Mesothelial cell of epicardium (in vitro differentiated cells): ENCODE measurements at places on chromosomes 6 and 20.

DNA sequence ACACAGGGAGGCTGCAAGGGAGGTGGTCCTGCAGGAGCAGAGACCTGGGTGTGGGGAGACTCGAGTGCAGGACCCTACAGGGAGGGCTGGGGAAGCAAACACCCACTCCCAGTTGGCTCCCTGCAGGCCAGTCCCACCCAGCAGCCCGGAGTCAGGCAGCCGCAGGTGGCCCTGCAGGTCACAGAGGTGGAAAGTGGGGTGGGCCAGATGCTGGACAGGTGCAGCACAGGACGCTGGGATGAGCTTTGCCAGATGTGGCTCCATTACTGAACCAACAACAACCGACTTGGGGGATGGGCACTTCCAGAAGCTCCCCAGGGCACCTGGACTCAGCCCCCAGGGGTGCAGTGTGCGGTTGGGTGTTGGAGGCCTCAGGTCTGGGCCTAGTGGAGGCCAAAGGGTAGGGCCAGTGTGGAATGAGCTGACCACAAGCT lies 26.6 kb upstream of the MYT1 start:
- peak; percentile 30 for DNase-seq

DNA sequence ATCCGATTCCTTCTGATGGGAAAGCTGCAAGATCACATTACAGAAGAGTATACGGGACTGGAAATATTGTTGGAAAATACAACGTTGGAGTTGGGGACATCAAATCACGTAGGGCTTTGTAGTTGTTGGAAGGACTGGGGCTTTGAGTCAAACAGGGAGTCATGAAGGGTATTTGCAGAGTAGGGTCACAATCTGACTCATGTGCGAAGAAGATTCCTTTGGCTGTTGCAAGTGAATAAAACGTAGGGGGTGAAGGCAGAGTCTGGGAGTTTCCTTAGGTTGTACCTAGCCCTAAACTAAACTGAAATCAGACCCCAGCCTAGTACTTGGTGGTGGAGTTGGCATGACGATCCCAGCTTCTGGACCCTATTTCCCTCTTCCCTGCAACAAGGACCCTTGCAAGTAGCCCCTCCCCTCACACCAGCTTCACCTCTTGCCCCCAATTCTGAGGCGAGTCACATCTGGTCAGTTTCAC lies 32.3 kb downstream of the SNX5 start:
- no peak for DNase-seq

GRCh38 chr6:52595796-52596130 lies 18.9 kb upstream of the TRAM2 start:
- no peak for DNase-seq

- no peak for DNase-seq
Observed at GRCh38 chr6:111552958-111553357, 52.7 kb downstream of the TRAF3IP2 start.

DNA sequence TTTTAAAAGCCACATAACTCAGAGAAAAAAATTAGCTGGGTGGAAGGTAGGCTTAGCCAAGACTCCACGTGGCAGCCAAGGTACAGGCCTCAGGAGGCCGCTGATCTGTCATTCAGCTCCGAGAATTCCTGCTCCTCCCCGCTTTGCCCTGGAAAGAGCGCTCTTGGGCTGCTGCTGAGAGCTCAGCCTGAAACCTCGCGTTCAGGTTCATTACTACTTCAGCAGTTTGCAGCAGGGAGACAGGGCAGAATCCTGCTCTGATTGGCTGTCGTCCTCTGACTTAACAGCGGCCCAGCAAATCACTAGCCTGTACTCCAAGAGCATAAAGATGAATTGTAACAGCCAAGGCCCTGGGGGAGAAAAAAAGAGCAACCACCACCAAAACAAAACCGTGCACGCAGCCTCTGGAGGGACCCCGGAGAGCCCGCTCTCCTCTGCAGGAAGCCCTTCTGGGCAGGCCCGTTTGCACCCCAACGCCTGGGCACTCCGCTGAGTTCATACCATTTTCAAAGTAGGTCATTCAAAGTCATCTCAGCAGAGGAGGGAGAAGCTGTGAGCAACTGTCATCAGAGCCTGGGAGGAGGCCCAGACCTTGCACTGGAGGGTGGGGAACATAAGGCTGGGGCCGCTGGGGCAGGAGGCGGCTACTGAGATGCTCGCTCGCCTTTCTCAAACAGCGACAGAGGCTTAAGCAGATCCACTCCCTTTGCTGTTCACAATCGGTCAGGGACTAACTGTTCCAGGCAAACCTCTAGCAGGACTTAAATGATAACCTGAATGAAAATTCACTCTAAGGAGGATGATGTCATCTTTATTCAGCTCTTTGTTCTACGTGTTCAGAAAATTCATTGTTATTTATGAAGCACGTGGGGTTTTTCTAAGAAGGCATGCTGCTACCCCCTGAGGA lies 42.3 kb upstream of the ATXN1 start:
- DNase-seq, result peak; percentile 57
